ENCODE measurements at places on chromosomes 11 and 22.
A peak's percentile ranks its signal among the peaks of the same experiment; 100 is the strongest.

GRCh38 chr11:75387736-75388294, 11.5 kb upstream of the RPS3 start:
- DNase-seq: no peak

- DNase-seq: no peak
Observed at GRCh38 chr11:45949992-45950407, 27.5 kb downstream of the LARGE2 start.

- no peak for DNase-seq
Observed at GRCh38 chr11:67409261-67409666, 5.4 kb downstream of the TBC1D10C start.

GRCh38 chr11:34907934-34908593, 8.1 kb downstream of the APIP start:
- DNase-seq: no peak

DNA sequence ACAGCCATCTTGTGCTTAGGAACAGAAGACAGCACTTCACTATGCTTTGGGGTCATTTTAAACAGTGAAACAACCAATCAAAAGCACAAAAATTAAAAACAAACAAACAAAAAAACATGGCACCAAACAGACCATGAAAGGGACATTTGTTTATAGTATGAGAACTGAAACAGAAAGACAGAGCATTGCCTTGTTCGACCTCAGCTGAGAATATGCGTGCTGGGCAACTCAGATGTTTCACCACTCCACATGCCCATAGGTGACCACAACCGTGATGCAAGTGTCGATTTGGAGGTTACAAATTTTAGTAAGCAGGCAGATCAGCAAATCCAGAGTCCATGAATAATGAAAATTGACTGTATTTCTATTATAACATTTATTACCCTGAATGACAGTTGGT, 30.0 kb downstream of the NNMT start:
- no peak for DNase-seq

GRCh38 chr11:36092314-36093030, 148.6 kb downstream of the LDLRAD3 start:
- peak; percentile 57 for DNase-seq

DNA sequence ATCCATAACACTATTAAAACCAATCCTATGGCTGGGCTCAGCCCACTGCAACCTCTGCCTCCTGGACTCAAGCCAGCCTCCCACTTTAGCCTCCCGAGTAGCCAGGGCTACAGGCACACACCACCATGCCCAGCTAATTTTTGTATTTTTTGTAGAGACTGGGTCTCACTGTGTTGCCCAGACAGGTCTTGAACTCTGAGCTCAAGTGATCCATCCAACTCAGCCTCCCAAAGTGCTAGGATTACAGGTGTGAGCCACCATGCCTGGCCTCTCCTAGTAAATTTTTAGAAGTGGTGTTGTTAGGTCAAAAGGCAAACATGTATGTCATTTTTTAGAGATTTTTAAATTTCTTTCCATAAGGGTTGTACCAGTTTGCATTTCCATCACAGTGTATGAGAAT, 14.2 kb downstream of the F2 start:
- DNase-seq: no peak

DNA sequence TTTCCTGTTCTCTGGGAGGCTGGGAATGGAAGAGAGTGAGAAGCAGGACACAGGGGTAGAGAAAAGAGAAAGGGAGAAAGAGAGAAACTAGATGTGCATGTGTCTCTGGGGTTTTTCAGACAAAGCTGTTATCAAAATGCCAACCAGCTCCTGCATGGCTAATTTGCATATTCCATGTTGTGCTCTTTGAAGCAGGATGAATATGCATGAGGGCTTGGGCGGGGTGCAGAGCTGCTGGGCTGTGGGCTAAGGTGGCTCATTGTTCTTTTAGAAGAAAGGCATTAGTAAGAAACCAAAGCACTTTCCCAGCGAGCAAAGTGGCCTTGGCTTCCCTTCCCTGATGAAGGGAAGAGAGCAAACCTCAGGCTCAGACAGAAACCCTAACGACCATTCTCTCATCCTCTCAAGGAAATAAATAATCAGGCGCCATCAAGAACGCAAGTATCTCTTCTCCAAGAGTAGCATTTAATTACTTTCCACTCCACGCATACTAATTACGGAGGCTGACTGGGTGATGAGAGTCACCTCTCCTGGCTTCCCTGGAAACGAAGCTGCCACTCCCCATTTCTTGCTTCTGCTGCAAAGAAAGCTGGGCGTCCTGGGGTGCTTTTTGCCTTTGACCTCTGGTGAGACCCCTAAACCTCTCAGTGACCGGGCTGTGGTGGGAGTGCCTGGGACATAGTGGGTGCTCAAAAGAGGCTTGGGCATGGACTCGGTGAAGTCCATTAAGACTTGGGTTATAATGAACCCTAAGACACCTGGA, 54.2 kb downstream of the FEZ1 start:
- no peak for DNase-seq

DNA sequence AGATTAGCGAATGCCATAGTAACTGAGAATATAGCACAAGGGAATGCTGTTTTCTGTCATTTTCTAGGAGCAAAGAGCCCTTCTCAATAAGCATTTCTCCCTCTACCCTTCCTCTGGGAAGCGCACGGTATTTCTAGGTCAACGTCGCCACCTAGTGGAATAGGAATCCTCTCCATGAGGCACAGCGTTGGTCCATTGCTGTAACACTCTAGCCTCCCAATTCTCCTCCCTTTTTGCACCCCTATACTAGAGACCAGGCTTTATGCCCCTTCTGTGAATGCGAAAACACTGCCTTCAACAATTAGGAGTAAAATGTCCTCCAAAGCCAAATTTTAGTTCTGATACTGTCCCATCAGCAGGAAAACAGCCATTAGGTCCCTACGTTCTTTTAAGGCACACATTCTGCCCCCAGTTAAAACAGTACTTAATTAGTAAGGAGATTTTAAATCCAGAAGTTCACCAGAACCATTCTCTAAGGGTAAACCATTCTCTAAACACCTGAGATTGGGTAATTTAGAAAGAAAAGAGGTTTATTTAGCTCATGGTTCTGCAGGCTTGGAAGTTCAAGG, 12.8 kb upstream of the HYLS1 start:
- peak; percentile 52 for DNase-seq

GRCh38 chr11:108592591-108593213, 866 bp downstream of the EXPH5 start:
- peak; percentile 65 for DNase-seq

- no peak for DNase-seq
Observed at GRCh38 chr22:49726701-49727101, 101.0 kb downstream of the BRD1 start.

GRCh38 chr22:47588578-47588960, 826.1 kb downstream of the TBC1D22A start:
- no peak for DNase-seq

DNA sequence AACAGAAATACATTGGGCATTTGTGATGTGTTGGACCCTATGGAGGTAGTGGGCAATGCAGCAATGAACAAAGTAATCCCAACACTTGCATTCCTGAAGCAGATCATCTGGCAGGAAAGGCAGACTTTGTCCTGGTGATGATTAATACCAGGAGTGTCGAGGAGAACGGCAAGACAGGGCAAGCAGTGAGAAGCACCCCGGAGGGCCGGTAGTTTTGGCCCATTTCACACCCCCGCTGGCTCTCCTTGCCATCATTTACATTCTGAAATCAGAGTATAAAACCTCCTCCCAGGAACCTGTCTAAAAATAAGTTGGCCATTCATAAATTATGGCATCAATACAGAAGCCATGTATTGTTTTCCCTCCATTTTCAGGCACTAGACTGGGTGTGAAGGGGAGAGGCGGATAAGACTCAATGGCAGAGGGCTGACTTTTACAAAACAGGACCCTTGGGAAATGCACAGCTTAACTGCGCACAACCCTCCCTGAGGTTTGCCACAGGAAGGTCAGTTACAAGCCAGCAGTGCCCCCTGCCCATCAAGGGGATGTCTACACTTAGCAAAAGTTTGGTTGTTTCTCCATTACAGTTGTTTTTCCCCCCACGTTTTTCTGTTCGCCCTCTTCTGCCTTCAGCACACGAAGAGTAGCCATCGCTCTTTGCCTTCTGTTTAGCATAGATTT, 55.6 kb downstream of the OPCML start:
- DNase-seq: no peak

DNA sequence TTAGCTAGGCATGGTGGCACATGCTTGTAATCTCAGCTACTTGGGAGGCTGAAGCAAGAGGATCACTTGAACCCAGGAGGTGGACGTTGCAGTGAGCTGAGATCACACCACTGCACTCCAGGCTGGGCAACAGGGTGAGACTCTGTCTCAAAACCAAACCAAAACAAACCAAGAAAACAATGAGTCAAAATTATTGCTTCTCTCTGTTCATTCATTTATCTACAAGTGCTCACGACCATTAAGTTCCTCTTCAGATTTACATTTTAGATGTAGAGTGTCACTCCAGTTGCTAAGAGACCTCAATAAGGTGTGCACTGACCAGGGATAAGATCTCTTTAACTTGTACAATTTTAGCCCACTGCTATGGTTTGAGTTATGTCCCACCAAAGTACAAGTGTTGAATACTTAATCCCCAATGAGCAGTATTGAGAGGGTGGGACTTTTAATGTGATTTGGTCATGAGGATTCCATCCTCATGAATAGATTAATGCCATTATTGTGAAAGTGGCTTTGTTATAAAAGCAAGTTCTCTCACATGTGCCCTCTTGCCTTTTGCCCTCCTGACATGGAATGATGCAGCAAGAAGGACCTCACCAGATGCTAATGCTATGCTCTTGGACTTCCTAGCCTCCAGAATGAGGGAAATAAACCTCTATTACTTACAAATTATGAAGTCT, 7.8 kb downstream of the HNRNPUL2 start:
- no peak for DNase-seq

DNA sequence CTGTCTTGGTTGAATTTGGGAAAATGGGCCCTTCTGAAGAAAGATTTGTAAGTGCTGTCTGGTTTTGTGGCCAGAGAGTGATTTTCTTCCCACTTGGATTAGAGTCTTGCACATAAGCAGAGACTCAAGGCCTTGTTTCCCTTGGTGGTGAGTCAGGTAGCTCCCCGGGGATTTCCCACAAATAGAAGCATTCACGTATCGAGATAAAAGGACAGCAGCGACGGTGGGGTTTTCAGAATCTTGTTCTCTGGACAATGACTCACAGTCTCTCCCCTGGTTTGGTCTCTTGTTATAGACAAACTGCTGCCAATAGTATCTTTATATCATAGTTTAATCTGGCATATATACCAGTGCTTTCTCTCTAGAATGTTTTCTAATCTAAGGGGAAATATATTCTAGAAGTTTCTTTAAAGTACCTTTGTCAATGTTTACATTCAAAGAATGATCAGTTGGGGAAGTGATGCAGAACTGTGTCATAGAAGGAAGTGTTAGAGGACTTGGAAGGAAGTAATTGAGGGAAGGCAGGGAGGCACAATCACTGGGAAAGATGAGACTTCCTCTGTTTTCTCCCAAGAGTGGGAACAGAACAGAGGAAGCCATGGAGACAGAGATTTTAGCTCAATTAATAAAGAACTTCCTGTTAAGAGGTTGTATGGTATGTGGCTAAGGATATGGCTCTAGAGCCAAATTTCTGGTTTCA, 18.1 kb downstream of the POLA2 start:
- no peak for DNase-seq

DNA sequence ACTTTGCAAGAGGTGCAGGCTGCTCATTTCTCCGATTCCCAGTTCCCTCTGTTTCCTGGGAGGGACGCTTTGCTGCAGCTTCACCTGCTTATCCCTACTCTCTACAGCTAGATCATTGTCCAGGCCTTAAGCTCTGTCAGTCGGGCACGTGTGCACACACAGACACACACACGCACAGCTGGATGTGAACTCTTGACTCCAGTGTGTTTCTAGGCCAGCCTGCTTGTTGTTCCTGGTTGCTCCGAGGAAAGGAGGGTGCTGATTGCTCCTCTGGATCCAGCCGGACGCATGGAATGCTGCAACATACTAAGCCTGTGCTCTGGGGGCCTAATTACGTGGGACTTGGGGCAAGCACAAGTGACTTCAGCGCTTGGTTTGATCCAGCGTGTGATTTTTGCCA, 19.7 kb downstream of the ZNRF3 start:
- no peak for DNase-seq

DNA sequence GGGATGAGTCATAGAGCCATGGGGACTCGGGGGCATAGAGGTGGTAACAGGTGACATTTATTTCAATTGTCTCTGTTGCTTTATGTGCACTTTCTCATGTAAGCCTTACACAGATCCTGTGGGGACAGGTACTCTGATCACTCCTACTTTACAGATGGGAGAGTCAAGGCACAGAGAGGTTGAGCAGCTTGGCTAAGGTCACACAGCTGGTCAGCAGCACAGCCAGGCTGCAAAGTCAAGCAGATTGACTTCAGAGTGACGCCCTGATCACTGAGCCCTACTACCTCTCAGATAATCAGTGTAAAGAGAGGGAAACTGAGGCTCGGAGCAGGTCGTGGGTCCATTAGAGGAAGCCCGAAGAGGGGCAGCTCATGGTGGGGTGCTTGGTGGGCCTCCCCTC, 3.5 kb downstream of the TMPRSS6 start:
- DNase-seq: no peak

DNA sequence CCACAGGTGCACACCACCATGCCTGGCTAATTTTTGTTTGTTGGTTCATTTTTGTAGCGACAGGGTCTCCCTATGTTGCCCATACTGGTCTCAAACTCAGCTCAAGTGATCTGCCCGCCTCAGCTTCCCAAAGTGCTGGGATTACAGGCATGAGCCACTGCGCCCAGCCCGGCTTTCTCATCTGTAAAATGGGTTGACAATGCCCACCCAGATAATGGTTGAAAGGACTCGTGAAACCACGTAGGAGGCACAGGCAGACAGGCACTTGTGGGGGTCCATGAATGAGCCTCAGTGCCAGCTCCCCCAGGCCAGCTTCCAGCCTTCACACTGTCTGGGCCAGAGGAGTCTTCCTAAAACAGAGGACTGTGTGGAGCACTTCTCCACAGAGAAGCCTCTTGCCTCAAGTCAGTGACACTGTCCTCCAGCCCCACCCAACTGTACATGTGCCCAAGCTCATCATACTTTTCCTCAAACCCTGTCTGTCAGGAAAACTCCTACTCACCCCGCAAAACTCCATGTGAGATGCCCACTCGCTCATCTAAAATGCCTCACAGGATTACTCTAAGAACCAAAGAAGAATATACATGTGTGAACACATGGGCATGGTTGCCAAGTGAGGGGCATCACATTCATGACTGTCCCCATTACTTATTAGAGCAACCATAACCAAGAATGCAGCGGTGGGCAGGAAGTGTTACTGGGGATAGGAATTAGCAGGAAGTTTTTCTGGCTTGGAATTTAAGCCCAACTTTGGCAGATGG, 32.1 kb upstream of the WNT7B start:
- DNase-seq: no peak

DNA sequence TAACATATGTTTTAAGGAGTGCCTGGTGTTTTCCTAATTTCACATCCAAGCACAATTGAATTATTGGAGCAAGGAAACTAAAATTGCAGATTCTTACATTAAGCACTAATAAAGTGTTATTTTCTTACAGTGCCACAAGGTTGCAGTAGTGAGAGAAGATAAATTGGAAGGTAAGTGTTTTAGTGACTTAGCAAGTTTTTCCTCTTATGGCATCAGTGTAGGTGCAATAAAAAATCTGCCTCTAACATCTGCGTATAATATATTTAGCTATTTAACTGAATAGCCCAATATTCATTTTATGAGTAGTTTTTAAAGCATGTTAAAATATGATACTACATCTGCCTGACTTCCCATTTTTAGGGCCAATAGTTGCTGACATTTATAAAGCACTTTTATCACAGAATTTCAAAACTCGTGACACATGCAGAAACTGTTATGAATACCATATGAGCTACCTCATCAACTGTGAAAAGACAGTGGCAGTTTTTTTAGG, 19.0 kb downstream of the POLD3 start:
- peak; percentile 58 for DNase-seq

GRCh38 chr11:73466643-73467042, 90.4 kb downstream of the RELT start:
- no peak for DNase-seq

GRCh38 chr11:78645226-78646202, 70.8 kb upstream of the NARS2 start:
- peak; percentile 86 for DNase-seq

Data from erythroblast (primary cell).